ENCODE measurements at places on chromosomes 11 and 22.

GRCh38 chr11:44858796-44859527, 91.7 kb downstream of the TP53I11 start:
- DNase-seq: no peak

DNA sequence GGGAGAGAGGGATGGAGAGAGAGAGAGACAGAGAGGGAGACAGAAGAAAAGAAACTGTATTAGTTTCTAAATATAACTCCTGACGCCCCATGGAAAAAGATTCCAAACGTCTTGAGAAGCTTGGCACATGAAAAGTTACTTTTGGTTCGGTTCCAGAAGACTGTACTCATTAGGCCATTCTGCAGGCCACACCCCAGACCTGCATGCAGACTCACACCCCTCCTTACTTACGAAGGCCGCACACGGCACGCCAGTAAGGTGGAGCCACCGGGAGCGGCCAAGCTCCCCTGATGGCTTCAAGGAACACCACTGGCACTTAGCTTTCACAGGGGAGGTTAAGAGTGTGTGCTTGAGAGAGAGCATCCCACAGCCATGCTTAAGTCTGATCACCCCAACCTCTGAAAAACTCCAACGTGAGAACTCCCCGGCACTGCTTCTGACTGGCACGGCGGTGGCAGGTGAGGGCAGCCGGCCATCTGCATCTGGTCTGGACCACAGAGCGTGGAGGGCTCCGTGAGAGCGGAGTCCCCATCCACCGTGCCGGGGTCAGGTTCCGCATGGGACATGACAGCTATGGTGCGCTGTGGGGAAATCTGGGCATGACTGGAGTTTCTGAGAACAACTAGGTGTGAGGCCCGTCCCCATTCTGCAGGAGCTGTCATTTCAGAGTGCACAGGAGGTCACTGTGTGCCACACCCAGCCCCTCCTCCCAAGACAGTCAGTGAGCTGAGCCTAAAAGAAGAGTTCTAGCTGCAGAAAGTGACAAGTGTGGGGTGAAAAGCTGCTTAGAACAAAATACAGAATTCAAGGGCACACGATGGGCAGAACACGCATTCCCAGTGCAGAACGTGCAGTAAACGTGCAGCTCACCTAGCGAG, 62.4 kb downstream of the MYH9 start:
- DNase-seq: no peak

- DNase-seq: no peak
These were observed 7.9 kb upstream of the CTSC start for GRCh38 chr11:88345408-88345807.

DNA sequence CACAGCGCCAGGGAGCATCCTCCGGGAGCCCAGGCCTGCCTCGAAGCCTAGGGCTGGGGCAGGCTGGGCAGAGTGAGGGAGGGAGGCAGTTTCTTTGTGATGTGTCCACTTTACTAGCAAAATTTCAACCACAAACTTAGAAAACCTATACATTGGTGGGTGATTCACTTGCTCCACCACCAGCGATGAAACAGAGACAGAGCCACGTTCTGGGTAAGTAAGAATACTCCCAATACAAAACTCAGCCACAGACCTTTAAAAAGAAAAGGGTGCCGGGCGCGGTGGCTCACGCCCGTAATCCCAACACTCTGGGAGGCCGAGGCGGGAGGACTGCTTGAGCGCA, 22.3 kb downstream of the CDKN1C start:
- DNase-seq: no peak

- DNase-seq: no peak
These were observed 6.2 kb downstream of the MS4A10 start for GRCh38 chr11:60791153-60791933.

- no peak for DNase-seq
These were observed 6.3 kb upstream of the OSM start for GRCh38 chr22:30272781-30273601.

DNA sequence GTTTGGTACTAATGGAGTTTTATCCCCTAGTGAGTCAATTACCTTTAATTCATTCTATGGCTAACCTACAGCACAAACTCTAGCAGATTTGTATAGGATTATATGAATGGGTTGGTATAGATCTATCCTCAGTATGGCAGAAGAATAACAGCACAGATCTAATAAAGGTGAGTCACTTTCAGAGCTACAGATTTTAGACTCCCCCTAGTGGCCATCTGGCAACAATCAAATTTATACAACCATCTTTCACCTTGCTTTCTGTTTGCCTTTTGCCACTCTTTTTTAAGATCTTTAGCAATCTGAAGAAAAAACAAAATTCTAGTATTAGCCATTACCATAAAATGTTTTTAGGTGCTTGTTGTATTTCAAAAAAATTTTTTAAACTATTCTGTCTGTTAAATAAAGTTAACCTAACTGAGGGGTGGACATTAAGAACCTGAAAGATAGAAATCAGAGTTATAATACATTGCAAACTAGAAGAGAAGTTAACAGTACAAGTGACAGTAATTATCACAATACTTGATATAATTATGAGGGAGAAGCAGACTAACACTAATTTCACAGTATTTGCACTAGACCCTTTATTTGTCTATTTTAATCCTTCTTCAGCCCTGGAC, 25.8 kb downstream of the DDIAS start:
- no peak for DNase-seq

DNA sequence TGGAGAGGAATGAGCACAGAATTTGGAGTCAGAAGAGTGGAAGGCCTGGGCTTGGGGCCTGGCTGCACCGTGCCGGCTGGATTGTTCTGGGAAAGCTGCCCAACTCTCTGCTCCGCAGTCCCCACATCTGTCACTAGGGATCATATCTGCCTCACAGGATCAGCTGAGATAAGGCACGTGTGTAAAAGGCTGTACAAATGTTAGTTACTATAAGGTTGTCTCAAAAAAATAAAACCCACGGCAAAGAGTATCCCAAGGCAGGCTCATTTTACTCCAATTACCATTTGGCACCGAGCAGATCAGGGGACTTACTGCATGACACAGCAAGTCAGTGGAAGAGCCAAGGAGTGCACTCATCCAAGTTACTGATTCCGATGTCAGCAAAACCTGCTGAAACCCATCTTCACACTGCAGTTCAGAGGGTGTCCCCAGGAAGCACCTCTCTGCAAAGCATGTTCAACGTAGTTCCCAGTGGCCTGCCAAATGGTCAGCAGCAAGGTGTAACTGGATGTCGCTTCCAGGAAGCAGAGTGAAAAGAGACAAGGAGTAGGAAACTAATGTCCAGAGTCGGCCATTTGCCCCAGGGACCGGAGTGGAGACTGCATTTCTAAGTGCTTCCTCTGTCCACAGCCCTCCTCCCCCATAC, 18.1 kb upstream of the MRTFA start:
- DNase-seq: no peak

DNA sequence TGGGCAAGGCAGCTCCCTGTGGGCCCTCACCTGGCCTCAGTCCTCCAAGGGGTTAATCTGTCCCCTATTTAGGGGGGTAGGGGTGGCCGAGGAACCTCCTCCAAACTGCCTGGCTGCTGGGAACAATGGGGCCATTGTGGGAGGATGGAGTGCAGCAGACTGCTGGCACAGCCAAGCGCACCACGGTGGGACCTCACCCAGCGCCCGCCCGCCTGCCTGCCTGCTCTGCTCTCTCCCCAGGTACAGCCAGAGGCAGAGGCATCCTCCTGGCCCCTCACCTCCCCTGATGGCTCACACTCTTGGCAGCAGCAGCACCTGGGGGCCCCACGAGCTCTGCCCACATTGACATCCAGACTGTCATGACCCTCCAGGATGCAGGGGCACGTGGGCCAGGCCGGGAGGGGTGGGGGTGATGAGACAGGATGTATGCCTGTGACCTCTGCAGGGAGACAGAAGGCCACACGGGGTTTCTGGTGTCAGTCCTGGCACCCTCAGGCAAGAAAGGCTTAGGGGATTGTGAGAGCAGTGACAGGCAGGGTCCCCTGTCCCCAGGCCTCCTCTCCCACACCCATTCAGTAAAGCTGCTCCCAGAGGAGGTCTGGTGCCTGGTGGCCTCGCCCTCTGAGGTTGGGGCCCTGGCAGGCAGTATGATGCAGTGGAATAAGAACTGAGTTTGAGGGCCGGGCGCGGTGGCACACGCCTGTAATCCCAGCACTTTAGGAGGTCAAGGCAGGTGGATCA, 11.4 kb downstream of the BCL9L start:
- DNase-seq: peak; percentile 75

- no peak for DNase-seq
These were observed 37.8 kb downstream of the RPL27A start for GRCh38 chr11:8720352-8720751.

DNA sequence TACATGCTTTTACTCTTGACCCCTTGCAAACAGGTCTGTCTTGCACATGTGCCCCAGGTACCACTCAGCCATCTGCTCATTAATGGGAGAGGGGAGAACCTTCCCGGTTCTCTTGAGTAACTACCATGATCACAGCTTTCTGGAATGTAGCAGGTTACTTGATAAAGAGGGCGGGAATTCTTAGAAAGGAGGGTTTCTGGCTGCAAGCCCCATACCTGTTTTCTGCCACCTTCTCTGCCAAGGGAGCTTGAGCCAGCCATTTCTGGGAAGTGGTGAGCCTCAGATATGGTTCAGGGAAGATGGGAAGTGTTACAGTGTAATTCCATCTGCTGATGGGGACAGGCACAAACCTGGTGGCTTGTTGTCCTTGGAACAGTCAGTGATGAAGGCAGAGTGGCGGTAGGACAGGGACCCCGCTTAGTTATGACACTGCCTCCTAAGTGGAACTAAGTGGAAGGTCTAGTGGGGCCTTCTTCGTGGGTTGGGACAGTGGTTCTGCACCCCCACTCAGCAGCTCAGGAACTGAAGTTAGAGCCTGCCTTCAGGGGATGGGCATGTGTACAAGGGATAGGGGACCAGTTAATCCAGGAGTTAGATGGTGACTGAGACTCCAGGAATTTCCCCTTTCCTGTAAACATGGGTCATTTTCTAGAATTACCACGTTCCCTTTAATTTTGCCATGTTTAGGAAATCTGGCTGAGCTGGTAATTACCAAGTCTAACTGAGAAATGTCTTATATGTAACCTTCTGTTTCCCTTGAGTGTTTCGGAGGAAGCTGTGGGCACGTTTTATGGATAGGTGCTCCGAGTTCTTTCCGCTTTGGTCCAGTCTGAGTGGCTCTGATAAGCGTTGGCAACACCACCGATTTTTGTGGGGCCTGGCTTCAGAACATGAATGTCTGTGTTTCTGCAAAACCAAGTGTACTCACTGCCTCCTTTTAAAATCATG, 35.3 kb downstream of the BCR start:
- DNase-seq: no peak

DNA sequence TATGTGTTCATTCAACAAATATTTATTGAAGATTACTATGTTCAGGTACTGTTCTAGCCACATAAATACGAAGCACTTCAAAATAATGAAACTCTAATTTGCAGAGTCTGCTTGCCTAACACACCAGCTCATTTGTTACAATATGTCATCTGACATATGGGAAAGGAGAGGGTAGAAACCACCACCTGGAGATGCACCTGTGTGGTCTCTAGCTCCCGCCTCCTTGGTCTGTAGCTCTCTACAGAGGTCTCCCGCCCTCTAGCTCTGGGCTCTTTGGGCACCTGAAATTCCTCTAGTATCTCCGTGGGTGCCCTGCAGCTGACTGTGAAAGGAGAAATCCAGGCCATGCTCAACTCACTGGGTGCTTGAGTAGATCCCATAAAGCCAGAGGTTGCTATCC, 51.4 kb upstream of the DBX1 start:
- no peak for DNase-seq

GRCh38 chr11:43907028-43907975, 26.7 kb downstream of the ALKBH3 start:
- no peak for DNase-seq

GRCh38 chr11:66688561-66689534, 11.2 kb upstream of the RBM4B start:
- DNase-seq: no peak

DNA sequence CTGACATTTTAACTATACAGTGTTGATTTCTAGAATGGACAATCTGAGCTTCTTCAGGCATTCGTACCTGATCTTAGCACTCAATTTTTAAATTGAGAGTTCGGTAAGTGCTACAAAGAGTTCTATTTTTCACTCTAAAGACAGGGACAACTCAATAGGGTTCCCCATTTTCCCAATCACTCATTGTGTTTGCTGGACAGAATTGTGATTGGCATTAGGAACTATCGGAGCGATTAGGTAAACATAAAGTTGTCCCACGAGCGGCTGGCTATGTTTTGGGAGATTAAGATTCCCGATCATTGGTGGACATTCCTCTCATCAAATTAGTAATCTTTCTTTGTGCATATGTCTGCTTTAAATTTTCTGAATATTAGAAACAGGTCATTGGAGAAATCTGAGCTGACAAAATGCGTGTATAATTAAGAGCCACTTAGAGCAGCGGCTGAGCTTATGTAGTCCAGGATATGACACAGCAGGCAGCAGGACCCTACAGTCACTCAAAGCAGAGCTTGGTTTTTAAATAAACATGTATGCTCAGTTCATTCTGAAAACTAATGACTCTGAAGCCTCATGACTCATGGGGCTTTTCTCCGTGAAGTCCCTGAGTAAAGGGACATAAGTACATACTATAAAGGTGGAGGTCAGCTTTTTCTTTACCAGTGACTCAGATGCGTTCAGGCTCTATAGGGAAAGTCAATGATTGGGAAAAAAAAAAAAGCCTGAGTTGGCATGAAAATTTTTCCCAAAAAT, 109.4 kb downstream of the GRIA4 start:
- DNase-seq: no peak

GRCh38 chr22:17873804-17874203, 99.5 kb upstream of the BID start:
- DNase-seq: no peak

DNA sequence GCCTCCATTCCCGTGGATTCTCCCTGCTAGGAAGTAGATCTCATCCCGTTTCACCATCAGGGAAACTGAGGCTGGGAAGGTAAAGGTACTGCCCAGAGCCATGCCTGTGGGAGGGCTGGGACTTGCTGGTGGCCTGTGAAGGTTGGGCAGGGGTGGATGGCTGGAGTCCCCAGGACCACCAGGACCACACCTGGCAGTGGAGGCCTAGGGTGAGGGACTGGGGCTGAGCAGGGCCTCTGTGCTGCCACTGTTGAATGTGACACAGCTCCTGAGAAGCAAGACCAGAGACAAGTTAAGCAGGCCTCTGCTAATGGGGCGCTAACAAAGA, 26.2 kb upstream of the PRODH start:
- no peak for DNase-seq

DNA sequence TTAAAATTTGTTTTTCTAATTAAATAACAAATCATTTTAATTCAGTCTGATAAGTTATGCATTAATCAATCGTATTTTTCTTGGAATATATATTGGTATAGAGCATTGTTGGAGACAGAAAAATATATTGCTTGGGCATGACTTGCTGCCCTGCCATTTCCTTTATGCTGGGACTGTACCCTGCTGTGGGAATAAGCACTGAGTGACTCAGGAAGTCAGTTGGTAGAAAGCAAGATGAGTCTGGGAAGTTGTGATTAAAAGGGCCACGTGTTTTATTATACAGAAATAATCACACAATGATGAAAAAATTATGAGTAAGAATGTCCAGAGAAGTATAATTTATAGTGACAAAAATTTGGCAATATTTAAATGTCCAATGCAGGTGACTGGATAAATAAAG, 139.5 kb downstream of the KIF18A start:
- no peak for DNase-seq

GRCh38 chr11:115920092-115920461, 415.9 kb upstream of the CADM1 start:
- no peak for DNase-seq

GRCh38 chr11:101786421-101786820, 128.4 kb upstream of the CEP126 start:
- DNase-seq: no peak

- no peak for DNase-seq
These were observed 27.5 kb downstream of the KCNA4 start for GRCh38 chr11:29989174-29989970.

GRCh38 chr22:38415046-38415445, 40.0 kb downstream of the KCNJ4 start:
- DNase-seq: no peak

- DNase-seq: no peak
These were observed 1.3 kb downstream of the FAM180B start for GRCh38 chr11:47587723-47588326.
